ENCODE measurements at places on chromosomes 3 and 15.
A peak's percentile ranks its signal among the peaks of the same experiment; 100 is the strongest.

GRCh38 chr3:12489832-12490231 lies 5.6 kb downstream of the TSEN2 start:
- DNase-seq: no peak

DNA sequence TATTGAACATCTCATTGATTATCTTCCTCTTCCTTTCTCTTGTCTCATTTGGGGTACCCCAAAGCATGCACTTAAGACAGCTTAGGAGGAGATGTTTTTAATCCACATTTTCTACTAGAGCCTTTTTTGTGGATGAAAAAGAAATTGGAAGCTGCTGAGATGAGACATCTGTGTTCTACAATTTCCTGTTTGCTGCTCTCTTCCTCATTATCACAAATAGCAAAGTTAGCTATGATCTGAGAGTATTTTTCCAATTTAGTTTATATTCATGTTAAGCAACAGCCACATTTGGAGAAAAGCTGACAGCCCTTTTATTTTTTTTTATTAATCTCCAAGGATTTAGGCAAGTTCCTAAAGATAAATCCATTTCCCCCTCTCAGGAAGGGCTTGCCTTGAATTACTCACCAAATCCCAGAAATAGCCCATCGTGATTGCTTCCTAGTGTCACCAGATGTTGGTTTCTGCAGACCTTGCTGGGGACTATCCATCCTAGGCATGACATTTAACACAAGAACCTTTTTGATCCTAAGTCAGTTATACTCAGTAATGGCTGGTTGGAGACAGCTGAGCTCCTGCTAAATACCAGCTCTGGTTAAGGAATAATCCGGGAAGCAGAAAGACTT lies 70.8 kb upstream of the FILIP1L start:
- DNase-seq: no peak

- no peak for DNase-seq
Observed at GRCh38 chr15:47410247-47410646, 307.1 kb upstream of the SEMA6D start.

- DNase-seq: peak; percentile 87
Observed at GRCh38 chr15:85137489-85138168, 156.0 kb downstream of the PDE8A start.

GRCh38 chr3:171459137-171459941 lies 866 bp downstream of the TNIK start:
- no peak for DNase-seq

DNA sequence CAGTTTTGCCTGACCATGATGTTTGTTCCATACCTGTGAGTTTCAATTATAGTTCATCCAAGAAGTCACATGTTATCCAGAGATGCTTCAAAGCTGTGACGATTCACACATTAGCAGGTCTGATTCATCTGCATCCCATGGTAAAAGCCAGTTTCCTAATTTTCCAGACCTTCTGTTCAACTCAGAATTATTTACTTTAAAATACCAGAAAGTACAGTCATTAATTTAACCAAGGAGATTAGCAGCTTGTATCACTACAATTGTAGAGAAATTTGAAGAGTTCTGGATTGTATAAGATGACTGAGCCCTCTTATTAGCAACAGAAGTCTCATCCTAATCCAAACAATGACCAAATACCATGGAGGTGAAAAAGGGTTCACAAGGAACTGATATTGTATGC lies 76.1 kb upstream of the THBS1 start:
- DNase-seq: no peak

DNA sequence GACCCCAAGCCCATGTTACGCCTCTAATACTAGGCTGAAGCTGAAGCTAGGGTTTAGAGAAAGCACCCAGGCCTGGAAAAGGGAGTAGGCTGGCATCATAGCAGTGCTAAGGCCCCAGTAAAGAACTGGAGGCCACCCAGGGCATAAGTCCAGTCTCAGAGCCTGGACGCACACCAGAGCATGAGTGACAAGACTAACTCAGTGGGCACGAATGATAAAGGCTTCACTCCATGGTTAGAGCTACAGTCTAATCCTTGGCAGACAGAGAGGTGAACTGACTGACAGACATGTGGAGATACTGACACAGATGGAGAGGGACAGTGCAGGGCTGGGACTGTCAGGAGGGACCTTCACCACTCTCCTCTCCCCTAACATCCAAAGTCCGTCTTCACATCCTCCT lies 139.8 kb downstream of the KCNMB2 start:
- DNase-seq: no peak
